ENCODE measurements at places on chromosomes 16 and 17. TPM values are rescaled to one million over a fixed set of nuclear protein-coding genes. Genes with fewer than 3 reads are reported as not detected.

GRCh38 chr16:83774066-83774465 is 33.7 kb upstream of the HSBP1 start:
- H3K4me3 ChIP-seq = no peak overlapping the region
- H3K27ac ChIP-seq = no peak overlapping the region
- no peaks in the 10 kb centered on the region for H3K36me3 ChIP-seq

GRCh38 chr16:84656649-84657048 is 8.3 kb downstream of the KLHL36 start:
- H3K27ac ChIP-seq = no peak overlapping the region
- no peaks in the 10 kb centered on the region for H3K27me3 ChIP-seq
- peaks cover 10% of the 10 kb centered on the region for H3K36me3 ChIP-seq
- H3K4me1 ChIP-seq = no peaks in the 10 kb centered on the region
- DNase-seq = no peak

- peaks cover 24% of the 10 kb centered on the region for H3K4me1 ChIP-seq
- H3K4me3 ChIP-seq = no peak overlapping the region
- H3K36me3 ChIP-seq = no peaks in the 10 kb centered on the region
- peak overlapping the region; percentile 42 for H3K27ac ChIP-seq
- DNase-seq = peak; percentile 23
Measured at GRCh38 chr16:46785076-46785845, 37.1 kb upstream of the MYLK3 start.

The SLC16A13 gene
- total RNA-seq = 7.1 TPM

DNA sequence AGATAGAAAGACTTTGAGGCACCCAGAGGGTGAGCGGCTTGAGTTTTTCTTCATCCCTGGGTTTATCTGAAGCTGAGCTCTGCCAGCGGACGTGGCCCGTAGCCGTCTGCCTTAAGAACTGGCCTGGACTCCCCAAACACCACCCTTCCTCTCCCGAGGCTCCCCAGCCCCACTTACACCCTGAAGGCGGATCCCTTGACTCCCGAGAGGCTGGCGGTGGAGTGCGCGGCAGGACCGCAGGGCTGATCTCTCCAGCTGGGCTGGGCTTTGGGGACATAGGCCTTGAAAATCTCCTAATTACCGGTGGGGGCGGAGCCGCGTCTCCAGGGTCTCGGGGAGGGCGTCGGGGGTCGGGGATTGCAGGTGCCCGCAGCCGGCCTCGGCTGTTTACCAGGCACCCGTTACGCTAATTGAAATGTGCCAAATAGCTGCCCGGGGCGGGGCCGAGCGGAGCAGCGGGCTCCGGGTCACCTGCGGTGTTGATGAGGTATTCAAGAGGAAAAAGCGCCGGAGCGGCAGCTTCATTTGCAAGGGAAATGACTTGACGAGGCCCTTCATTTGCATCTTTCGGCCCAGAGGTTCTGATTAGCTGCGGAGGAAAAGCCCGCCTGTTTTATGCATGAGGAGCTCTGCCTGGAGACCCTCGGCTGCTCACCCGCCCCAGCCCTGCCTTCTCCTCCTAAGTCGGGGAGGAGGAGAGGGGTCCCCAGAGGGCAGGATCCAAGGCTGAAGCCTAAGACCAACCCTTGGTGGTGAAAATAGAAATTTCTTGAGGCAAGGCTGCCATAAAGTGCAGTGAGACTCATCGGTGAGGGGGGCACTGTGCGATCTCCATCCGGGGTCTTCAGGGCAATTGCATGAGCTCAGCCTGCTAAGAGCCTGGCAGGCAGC is 100.7 kb downstream of the MGAT5B start:
- peak overlapping the region; percentile 23 for H3K27ac ChIP-seq
- no peaks in the 10 kb centered on the region for H3K36me3 ChIP-seq
- no peaks in the 10 kb centered on the region for H3K27me3 ChIP-seq
- peaks cover 3% of the 10 kb centered on the region for H3K4me1 ChIP-seq
- no peak for DNase-seq

Data from Caco-2 (cell line).